ENCODE measurements at places on chromosomes 1 and 21.

DNA sequence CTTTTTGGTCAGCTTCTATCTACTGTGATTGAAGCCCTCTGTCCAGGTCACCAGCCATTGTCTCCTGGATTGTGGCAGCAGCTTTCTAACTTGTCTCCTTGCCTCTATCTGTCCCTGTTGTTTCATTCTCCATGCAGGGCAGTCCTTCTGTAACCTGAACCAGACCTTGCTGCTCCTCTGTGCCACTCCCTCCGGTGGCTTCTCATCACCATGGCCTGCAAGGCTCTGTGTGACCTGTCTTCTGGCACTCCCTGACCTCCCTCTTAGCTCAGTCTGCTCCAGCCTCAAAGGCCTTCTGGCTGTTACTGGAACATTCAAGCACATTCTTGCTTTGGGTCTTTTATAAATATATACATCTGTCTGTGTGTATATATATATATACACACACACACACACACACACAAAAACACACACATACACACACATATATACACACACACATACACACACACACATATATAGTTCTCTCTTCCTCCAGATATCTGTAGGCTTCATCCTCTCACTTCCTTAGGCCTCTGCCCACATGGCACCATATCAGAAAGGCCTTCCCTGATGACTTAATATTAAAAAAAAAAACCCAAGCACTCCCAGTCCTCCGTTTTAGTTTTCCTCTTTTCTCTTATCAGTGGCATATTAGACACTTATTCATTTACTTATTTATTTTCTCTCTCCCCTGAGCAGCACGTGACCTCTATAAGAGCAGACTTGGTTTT lies 21.2 kb upstream of the JUN start:
- no peak for DNase-seq

GRCh38 chr21:20874202-20874601 lies 124.0 kb upstream of the NCAM2 start:
- no peak for DNase-seq

GRCh38 chr1:233844275-233844674 lies 60.2 kb upstream of the SLC35F3 start:
- DNase-seq = no peak

DNA sequence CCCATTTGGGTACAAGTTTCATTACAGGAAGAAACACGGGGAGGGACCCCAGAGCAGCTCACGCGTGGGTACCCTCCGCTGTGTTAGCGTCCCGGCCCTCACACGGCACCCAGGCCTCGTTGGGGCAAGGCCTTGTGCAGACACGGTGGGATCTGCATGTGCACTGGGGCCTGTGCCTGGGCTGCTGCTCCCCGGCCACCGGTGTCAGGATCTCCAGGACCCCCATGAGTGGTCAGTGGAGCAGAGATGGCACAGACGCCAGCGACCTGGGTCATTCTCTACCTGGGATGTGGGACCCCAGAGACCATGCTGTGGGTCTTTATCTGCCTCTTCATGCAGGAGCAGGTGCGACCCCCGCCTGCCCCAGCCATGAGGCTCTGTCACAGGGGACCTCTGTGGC lies 5.4 kb upstream of the SAMD11 start:
- no peak for DNase-seq

GRCh38 chr1:173223031-173223380 lies 15.9 kb upstream of the TNFSF4 start:
- no peak for DNase-seq
